Left cardiac atrium (tissue), 4 donors: ENCODE measurements at places on chromosomes 13 and 19. TPM values are rescaled to one million over a fixed set of nuclear protein-coding genes. Genes with fewer than 3 reads are reported as not detected.
A peak's percentile ranks its signal among the peaks of the same experiment; 100 is the strongest.

DNA sequence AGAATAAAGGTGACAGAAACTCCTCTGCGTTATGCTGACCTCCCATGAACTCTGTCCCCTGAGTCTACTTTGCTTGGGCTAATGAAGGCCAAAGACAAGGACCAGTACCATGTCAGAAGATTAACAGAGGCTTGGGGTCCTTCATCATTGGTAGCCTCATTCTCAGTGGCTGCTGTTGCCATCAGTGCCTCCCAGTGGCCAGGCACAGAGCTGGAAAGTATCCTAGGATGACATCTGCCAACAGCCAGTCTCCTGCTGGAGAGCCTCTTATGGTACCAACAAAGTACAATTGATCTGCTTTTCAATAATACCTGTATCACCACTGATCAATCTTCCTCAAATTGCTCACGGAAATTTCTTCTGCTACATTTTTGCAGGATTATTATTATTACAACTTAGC, 281.6 kb downstream of the DNAJC15 start:
- DNase-seq: no peak

SLC17A7 gene
- 2.5 TPM for total RNA-seq

PRODH2 gene
- total RNA-seq: not detected

DNA sequence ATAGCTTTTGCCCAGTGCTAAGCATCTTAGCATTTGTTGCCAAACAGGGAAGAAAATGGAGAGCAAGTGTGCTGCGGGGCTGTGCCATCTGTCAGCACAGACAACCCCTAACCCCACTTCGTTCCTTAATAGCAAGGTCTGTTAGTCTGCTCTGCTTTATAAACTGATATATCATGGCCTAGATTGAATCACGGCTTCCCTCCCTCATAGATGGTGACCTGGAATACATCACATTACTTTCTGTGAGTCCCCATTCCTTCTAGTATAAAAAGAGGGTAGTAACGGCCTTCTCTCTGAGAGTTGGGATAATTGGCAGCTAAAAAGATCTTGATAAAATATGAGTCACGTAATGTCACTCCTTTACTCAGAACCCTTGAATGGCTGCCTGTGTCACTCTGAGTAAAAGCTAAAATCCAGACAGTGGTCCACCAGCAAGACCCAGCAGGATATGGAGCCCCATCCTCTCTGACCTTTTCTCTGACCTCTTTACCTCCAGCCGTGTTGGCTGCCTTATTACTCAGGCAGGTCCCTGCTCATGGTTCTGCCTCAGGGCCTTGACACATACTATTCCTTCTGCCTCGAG, 151.7 kb downstream of the DLEU7 start:
- DNase-seq: no peak

- peak; percentile 33 for DNase-seq
These were observed at the start of gene TRPC4 for GRCh38 chr13:37869756-37870488. Gene TRPC4, minus strand, starts transcription at chr13:37869772. Its CDS starts 86,439 bp downstream, at chr13:37783333.

ZNF536 gene
- total RNA-seq: 1.2 TPM

IL4I1 gene
- total RNA-seq: 0.38 TPM

EIF3K gene
- total RNA-seq: 515 TPM

TLE6 gene
- 1.9 TPM for total RNA-seq

DNA sequence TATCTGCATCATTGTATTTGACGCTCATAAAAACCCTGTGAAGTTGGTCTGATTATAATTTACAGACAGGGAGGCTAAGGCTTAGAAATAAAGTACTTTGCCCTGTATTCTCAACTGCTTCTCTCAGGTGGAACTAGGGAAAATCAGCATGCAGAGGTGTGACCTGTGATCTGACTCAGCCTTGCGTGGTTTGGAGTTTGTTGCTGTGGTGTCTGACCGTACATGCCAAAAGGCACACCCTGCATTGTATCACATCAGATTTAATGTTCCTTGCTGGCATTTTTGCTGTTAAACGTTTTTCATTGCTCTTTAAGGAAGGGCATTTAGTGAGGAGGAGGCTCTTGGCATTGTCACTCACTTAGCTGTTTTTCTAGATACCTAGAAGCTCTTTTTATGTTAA, 58.8 kb upstream of the C1QTNF9B start:
- no peak for DNase-seq

DNA sequence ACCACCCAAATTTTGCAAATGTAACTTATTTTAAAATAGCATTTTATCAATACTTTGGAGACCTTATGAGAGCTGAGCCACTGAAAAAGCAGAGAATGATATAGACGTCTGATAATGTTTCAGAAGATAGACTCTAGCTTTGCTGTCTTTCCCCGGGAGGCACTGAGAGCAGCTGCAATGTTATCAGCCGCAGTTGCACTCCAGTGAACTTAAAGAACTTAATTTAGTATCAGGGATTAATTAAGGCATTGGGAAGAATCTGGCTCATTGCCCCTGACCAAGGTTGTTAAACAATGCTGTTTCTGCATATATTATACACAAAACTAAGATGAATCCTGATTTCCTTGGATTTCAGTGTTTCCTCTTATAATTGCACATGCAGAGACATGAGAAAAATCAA, 75.7 kb upstream of the SGCG start:
- DNase-seq: no peak

DNA sequence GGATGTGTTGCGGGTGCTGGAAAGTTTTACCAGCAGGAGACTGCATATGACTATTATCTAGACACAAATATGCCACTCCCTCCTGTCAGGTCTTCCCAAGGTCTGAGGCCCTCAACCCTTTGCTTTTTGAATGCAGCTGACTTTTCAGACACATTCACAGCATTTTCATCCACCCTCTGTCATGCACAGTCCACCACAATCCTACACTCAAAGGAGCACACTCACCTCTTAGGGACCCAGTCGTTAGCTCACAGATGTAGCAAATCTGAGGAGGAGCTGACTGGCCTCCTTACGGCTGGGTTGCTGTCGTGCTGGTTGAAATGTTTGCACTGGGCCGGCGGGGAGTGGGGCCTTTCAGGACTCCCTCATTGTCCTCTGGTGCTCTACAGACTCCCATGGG, 479.4 kb downstream of the IRS2 start:
- no peak for DNase-seq

GRCh38 chr19:54684527-54684926, 21.7 kb downstream of the LILRB4 start:
- no peak for DNase-seq

GNG8 gene
- total RNA-seq: 5.2 TPM

- no peak for DNase-seq
These were observed 60.3 kb downstream of the MIPEP start for GRCh38 chr13:23828866-23829265.

GRCh38 chr19:31943191-31943661, 402.2 kb upstream of the ZNF507 start:
- no peak for DNase-seq

GRCh38 chr13:27917121-27917947, 2.5 kb upstream of the PDX1 start:
- no peak for DNase-seq

GRCh38 chr13:66492479-66492878, 737.7 kb downstream of the PCDH9 start:
- DNase-seq: no peak
